H4 (cell line): ENCODE measurements at places on chromosomes 2 and 18.

DNA sequence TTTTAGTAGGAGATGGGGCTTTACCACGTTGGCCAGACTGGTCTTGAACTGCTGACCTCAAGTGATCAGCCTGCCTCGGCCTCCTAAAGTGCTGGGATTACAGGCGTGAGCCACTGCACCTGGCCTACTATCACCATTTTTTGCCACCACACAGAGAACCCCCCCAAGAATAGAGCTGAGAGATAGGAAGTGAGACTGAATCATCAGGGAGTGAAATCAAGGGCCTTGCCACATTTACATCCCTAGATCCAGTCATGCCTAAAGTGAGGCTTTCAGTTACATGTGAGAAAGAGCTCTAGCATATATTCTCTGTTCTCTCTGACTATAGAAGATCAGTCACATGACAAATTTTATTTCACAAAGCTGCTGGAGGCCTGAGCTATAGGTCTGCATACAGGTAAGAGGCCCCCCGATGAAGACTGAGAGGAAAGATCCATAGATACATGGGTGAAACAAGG lies 28.0 kb upstream of the KCMF1 start:
- DNase-seq = no peak

- no peak for DNase-seq
Measured at GRCh38 chr18:49178321-49178720, 227.6 kb upstream of the SMAD7 start.

- peak; percentile 63 for DNase-seq
Measured at GRCh38 chr2:55093381-55093780, 43.1 kb upstream of the RTN4 start.

DNA sequence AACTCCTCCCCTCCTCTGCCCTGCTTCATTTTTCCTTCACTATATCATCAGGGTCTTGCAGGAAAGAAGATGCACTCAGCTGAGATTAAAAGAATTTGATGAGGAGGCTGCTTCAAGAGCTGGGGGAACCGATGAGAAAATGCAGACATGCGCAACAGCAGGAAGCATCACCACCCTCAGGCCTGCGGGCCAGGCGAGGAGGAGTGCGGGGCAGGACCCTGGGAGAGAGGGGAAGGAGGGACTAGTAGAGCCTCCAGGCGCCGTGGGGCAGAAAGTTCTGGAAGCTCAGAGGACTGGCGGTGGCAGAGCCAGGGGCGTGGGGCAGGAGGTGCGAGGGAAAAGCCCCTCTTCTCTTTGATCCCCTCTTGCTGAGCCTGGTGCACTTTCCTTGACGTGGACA lies 108.2 kb downstream of the CD226 start:
- no peak for DNase-seq

DNA sequence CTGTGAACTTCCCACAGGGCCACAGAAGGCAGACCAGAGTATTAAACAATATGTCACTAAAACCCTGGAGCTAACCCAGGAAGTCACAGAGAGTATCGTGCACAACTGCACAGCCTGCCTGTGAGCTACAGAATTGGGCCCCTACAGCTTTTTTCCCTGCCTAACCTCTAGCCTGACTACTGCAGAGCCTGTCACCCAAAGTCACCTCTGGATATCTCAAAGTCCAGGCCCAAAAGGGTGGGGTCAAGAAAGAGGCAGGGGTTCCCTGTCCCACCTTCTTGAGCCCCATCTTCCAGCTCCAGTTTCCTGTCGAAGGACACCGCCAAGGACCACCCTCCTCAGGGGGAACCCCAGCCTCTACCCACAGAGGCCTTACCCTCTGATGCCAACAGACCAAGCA lies 13.5 kb downstream of the GAD1 start:
- DNase-seq = no peak

DNA sequence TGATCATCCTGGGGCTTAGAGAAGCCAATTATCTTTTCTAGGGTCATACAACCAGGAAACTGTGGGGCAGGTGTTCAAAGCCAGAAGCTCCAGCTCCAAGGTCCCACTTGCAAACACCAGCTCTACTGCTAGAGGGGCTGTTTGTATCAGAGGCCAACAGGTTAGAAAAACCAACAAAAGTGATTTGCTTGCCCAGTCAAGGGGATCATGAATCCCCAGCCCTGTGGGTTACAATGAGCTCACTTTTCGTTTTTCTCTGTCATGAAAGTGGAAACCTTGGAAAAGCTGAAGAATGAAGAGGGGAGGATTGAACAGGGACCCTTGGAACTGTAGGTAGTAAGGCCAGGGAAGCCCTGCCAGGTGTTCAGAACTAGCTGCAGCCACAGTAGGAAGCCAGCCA lies 119.2 kb downstream of the SPP2 start:
- DNase-seq = no peak

- no peak for DNase-seq
Measured at GRCh38 chr2:165191096-165191728, 12.6 kb downstream of the SCN3A start.

GRCh38 chr2:225425284-225425683 lies 25.8 kb downstream of the NYAP2 start:
- no peak for DNase-seq

GRCh38 chr2:230408244-230408842 lies 7.7 kb upstream of the SP100 start:
- peak; percentile 75 for DNase-seq

GRCh38 chr2:237864940-237865622 lies 5.7 kb downstream of the RAMP1 start:
- peak; percentile 70 for DNase-seq
